Neural progenitor cell (in vitro differentiated cells): ENCODE measurements at places on chromosomes 2 and 18. TPM values are rescaled to one million over a fixed set of nuclear protein-coding genes. Genes with fewer than 3 reads are reported as not detected.

DNA sequence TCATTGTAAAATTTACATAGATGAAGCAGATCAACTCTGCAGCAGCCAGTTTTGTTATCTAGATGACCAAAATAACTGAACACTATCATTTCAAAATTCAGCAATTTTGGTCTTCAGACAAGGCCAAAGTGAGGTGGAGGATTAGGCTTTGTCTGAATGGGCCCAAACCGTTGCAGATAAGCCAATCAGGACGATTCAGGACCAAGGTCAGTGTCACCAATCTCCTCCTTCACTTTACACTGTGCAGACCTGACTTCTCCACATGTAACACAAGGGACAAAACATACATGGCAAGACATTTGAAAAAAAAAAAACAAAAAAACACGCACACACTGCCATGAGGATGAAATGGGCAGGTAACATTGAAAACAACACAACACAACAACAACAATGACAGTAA, 211.2 kb downstream of the NAPG start:
- no peaks in the 10 kb centered on the region for H3K4me1 ChIP-seq
- H3K27me3 ChIP-seq: no peaks in the 10 kb centered on the region
- no peak for DNase-seq
- no peak overlapping the region for H3K4me3 ChIP-seq
- no peak overlapping the region for H3K27ac ChIP-seq

DNA sequence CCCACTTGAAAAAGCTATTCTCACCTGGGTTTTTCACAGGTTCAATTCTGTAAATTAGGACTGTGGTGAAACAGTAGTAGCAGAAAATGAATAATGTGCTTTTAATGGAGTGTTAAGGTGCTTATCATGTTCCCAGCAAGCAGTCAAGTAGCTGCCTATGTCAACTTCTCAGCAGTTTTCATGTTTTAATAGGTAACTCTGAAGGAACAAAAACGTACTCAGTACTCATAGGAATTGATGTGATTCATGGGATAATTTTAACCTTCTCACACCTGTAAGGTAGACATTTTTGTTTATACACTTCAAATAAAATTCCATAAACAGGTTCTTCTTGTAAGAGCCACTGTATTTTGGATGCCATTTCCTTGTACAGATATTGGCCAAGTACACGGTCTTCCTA, 801.6 kb downstream of the MBD2 start:
- no peak overlapping the region for H3K4me3 ChIP-seq
- H3K4me1 ChIP-seq: peaks cover 9% of the 10 kb centered on the region
- no peaks in the 10 kb centered on the region for H3K27me3 ChIP-seq
- no peak overlapping the region for H3K27ac ChIP-seq
- H3K36me3 ChIP-seq: no peaks in the 10 kb centered on the region

DNA sequence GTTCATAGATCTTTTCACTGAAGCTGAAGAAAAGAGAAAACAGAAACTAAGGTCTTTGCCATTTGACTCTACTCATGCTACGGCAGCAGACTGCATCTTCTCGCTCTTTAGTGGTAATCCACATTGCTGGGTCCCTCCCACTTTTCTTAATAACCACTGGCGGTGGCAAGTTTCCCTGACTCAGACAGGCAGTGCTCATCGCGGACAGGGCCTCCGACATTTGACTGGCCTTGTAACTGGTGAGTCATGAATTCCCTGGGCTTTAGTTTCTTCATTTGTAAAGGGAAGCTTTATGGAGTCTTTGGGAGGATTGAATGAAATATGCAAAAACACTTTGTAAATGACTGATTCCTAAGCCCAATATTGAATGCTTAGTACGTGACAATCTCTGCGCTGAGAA, 238.2 kb upstream of the RBBP8 start:
- DNase-seq: no peak
- no peaks in the 10 kb centered on the region for H3K4me1 ChIP-seq
- H3K27me3 ChIP-seq: no peaks in the 10 kb centered on the region

The RAD51AP2 gene
- total RNA-seq: 0.31 and 1.2 TPM in 2 replicates

GRCh38 chr2:12091201-12091806, 344.9 kb downstream of the LPIN1 start:
- H3K4me3 ChIP-seq: no peak overlapping the region
- H3K36me3 ChIP-seq: no peaks in the 10 kb centered on the region
- H3K4me1 ChIP-seq: peaks cover 2% of the 10 kb centered on the region
- H3K27ac ChIP-seq: no peak overlapping the region
- H3K27me3 ChIP-seq: no peaks in the 10 kb centered on the region

The LGALSL gene
- 24.3 and 31.1 TPM in 2 replicates for total RNA-seq

DNA sequence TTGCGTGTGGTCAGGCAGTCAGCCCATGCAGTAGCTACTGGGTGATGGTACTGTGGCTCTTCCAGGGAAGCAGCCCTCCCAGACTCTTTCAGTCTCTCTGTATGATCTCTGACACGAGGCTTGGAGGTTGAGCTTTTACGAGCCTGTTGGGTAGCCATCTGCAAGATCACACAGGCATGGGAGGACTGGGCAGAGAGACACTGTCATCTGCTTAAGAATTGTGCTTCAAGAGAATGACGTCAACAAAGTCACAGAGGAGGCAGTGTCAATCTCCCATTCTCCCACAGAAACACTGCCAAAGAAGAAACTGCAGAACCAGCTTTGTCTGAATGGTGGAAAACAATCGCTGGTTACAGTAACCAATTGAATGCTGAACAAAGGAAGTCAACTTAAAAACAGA, 78.4 kb upstream of the MC2R start:
- H3K27me3 ChIP-seq: no peaks in the 10 kb centered on the region
- no peak for DNase-seq
- no peak overlapping the region for H3K27ac ChIP-seq
- no peak overlapping the region for H3K4me3 ChIP-seq
- H3K4me1 ChIP-seq: peaks cover 7% of the 10 kb centered on the region

The GALNT1 gene
- 72.0 and 113 TPM in 2 replicates for total RNA-seq

DNA sequence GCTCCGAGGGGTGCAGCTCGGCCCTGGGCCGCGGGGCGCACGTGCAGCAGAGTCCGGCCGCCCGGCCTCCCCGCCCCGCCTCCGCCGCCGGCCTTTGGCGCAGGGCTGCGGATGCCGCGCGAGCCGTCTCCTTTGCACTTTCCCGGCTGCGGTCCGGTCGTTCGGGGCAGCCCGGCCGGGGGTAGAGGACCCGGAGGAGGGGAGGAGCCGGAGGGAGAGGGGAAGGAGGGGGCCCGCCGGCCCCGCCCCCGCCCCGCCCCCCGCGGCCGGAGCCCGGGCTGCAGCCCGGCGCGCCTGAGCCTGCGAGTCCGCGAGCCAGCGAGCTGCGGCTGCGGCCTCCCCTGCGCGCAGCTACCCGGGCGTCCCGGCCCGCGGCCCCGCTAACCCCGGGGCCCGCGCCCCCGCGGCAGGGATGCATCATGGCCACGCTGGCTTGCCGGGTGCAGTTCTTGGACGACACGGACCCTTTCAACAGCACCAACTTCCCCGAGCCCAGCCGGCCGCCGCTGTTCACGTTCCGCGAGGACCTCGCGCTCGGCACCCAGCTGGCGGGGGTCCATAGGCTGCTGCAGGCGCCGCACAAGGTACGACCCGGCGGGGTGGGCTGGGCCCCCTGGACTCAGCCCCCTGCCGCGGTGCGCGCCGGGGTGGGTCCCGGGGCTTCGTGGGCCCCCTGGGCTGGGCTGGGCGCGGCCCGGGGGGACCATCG, at the start of gene FHOD3:
TSS of gene FHOD3 (plus strand) at position 297 of the 709 bp plus-strand sequence. CDS start at position 420, 123 bp downstream.
- peaks cover 26% of the 10 kb centered on the region for H3K4me1 ChIP-seq
- peak within 1 kb of the TSS; percentile 90 for H3K27ac ChIP-seq
- peak; percentile 94 for DNase-seq
- no peaks in the 10 kb centered on the region for H3K36me3 ChIP-seq
- peak within 1 kb of the TSS; percentile 90 for H3K4me3 ChIP-seq

- no peak overlapping the region for H3K27ac ChIP-seq
- H3K27me3 ChIP-seq: no peaks in the 10 kb centered on the region
- no peak overlapping the region for H3K4me3 ChIP-seq
- no peaks in the 10 kb centered on the region for H3K36me3 ChIP-seq
Measured at GRCh38 chr18:77911971-77912605, 662.4 kb downstream of the GALR1 start.

The ITGA6 gene
- total RNA-seq: 97.2 and 161 TPM in 2 replicates

GRCh38 chr2:68141875-68142274, 15.8 kb upstream of the PNO1 start:
- no peak overlapping the region for H3K27ac ChIP-seq
- no peak overlapping the region for H3K4me3 ChIP-seq
- no peaks in the 10 kb centered on the region for H3K4me1 ChIP-seq
- no peaks in the 10 kb centered on the region for H3K27me3 ChIP-seq
- H3K36me3 ChIP-seq: peaks cover 7% of the 10 kb centered on the region

GRCh38 chr2:118197011-118197675, 108.9 kb downstream of the INSIG2 start:
- H3K4me1 ChIP-seq: no peaks in the 10 kb centered on the region
- H3K27ac ChIP-seq: no peak overlapping the region
- H3K36me3 ChIP-seq: no peaks in the 10 kb centered on the region
- no peak overlapping the region for H3K4me3 ChIP-seq

GRCh38 chr2:106272216-106272807, 78.2 kb upstream of the UXS1 start:
- H3K27me3 ChIP-seq: no peaks in the 10 kb centered on the region
- no peaks in the 10 kb centered on the region for H3K36me3 ChIP-seq
- peaks cover 13% of the 10 kb centered on the region for H3K4me1 ChIP-seq
- no peak overlapping the region for H3K4me3 ChIP-seq

The CENPA gene
- 42.8 and 55.0 TPM in 2 replicates for total RNA-seq

GRCh38 chr2:178827739-178828485, 20.7 kb upstream of the TTN start:
- peaks cover 11% of the 10 kb centered on the region for H3K4me1 ChIP-seq
- H3K27ac ChIP-seq: no peak overlapping the region
- DNase-seq: no peak
- no peak overlapping the region for H3K4me3 ChIP-seq
- H3K36me3 ChIP-seq: no peaks in the 10 kb centered on the region

The SERPINB11 gene
- not detected in 2 replicates for total RNA-seq

DNA sequence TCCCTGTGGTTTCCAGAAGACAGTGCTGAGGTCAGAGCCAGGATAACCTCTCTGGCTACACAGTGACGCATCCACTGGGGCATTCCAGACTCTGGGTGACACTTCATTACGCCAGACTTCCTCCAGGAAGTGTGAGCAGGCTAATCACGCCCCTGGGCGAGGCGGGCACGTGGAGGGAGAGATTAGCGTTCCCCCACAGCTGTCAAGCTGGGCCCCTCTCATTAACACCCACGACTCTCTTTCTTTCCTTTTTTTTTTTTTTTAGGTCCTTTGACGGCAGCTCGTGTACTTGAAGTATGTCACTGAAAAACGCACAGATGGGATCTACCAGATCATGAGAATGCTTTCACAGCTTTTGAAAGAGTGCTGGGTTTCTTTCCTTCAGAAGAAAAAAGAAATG, 274.6 kb downstream of the AFF3 start:
- H3K27me3 ChIP-seq: no peaks in the 10 kb centered on the region
- no peak for DNase-seq
- no peaks in the 10 kb centered on the region for H3K36me3 ChIP-seq

GRCh38 chr2:32712870-32713269, 85.0 kb downstream of the TTC27 start:
- no peak overlapping the region for H3K27ac ChIP-seq
- no peaks in the 10 kb centered on the region for H3K36me3 ChIP-seq
- H3K27me3 ChIP-seq: no peaks in the 10 kb centered on the region
- H3K4me1 ChIP-seq: no peaks in the 10 kb centered on the region

- H3K36me3 ChIP-seq: no peaks in the 10 kb centered on the region
- no peak overlapping the region for H3K27ac ChIP-seq
- H3K4me3 ChIP-seq: no peak overlapping the region
- DNase-seq: no peak
Measured at GRCh38 chr2:26249625-26250024, 4.9 kb downstream of the HADHB start.

- no peak for DNase-seq
- H3K4me1 ChIP-seq: no peaks in the 10 kb centered on the region
- no peaks in the 10 kb centered on the region for H3K36me3 ChIP-seq
Measured at GRCh38 chr18:293536-293935, 25.7 kb upstream of the THOC1 start.

The HOXD4 gene
- total RNA-seq: not detected in 2 replicates

The SP9 gene
- total RNA-seq: not detected in 2 replicates
